ENCODE measurements at places on chromosomes 7 and 10.

- no peak for DNase-seq
Observed at GRCh38 chr7:126210707-126211106, 1042.0 kb downstream of the GRM8 start.

- DNase-seq, result no peak
Observed at GRCh38 chr10:89382757-89383156, 4.9 kb downstream of the IFIT1B start.

DNA sequence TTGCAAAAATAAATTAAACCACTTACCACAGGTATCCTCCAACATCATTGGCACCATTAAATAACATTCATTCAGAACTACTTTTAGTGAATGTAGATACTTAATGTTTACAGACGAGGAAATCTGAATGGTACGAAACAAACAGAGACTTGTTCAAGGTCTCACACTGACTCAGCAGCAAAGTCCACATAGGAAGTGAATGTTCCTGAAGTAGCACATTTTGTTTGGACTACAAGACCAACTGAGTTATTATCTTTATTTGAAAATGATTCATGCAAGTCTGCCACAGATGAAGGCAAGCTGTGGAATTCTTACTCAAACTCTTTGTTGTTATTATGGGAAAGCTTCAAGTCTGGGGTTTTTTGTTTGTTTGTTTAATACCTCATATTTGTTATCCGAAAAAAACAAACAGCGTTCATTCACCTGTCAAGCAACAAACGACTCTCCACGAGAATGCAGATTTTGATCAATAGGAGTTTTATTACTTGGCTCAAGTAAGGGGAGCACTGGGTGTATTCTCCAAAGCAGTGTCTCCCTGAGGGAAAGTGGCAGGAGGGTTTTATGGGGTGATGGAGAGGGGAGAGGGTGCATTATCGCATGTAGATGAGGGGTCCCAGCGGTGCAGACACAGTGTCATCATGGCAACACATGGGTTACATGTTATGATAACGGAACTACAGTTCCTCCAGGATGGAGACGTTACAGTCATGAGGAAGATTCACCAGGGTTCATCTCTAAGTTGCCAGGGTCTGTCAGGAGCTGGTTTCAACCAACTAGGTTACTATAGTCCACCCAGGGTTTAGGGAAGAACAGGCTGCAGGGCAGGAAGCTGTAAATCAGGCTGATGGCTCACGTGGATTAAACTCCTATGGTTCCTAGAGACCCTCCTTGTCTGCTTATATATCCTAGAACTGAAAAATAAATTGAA, 147.7 kb upstream of the AKR1E2 start:
- DNase-seq, result no peak

DNA sequence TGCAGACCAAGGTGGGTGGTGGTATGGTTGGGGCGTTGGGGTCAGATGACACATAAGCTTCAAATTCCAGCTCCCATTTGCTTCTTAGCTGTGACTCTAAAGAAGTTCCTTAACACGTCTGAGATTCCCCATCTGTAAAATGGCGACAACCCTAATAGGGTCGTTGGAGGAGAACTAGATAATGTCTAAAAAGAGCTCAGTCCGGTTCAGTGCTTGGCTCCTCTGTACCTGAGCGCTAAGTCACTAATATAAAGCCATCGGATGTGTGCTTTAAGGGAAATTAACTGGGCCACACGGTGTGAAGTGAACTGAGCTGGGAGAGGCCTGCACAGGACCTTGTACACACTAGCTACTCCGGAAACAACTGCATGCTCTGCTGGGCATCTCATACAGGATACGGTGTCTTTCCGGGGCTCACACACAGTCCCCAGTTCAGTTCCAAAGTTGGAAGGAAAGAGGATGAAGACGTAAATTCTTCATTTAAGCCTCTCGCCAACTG, 476 bp upstream of the ZFYVE27 start:
- no peak for DNase-seq

DNA sequence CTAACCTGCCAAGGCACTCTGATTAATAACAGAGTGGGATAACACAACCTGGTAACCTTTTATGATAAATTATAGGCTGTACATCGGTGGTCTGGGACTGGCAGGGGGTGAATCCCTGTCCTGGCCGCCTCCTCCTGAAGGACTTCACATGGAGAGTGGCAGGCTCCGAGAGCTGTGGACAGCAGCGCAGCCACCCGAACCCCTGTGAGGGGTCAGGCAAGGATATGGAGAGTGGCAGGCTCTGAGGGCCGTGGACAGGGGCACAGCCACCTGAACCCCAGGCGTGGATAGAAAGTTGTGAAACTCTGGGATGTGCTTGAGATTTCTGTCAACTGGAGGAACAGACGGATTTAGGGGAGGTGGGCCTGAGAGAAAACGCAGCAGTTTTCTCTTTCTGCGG, 107.0 kb upstream of the MGMT start:
- DNase-seq, result no peak

DNA sequence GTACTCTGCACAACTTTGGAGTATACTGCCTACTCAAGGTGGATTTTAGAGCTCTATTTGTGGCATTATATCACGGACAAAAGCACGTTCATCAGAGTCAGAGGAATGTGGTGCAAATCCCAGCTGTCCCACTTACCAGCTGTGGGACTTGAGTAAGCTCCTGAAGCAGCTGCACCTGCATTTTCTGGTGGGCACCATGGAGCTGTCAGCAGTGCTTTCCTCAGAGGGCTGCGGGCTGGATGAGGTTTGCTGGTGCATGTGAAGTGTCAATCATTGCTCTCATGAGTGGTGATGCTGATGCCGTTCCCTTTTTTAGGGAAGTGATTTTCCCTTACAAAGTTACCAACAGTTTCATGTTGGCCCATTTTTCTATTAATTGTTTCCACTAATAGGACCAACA, 53.4 kb downstream of the EGFR start:
- DNase-seq, result no peak

GRCh38 chr10:17576768-17577167, 40.4 kb downstream of the HACD1 start:
- DNase-seq, result no peak

DNA sequence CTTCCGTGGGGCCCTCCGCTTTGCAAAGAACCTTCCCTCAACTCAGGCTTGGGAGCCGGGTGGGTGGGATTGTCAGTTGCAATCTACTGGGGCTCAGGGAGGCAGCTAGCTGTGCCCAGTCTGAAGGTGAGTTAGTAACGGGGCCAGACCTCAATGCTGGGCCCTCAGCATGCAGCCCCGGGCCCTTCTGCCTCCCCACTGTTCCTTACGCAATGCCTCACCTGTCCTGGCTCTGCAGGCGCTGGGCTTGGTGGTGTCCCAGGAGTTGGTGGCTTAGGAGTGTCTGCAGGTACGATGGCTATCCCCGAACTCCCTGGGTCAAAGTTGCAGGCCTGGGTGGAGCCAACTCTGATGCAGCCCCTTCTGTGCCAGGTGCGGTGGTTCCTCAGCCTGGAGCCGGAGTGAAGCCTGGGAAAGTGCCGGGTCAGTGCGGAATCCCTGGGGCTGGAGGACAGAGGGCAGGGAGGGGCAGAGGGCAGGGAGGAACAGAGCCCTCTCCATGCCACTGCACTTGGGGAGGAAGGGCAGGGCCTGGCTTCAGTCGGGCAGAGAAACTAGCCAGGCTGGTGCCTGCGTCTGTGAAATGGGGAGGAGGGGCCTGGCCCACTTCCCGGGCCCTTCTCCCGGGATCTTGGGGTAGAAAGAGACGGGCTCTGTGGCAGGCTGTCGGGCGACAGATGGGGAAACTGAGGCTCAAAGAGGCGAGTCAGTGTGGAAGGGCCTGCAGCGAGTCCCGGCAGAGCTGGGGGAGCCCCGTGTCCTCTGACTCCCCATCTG, 15.0 kb downstream of the ELN start:
- no peak for DNase-seq

GRCh38 chr7:28151965-28152364, 28.6 kb downstream of the JAZF1 start:
- no peak for DNase-seq
